SK-N-SH (cell line): ENCODE measurements at places on chromosomes 7 and 10.

DNA sequence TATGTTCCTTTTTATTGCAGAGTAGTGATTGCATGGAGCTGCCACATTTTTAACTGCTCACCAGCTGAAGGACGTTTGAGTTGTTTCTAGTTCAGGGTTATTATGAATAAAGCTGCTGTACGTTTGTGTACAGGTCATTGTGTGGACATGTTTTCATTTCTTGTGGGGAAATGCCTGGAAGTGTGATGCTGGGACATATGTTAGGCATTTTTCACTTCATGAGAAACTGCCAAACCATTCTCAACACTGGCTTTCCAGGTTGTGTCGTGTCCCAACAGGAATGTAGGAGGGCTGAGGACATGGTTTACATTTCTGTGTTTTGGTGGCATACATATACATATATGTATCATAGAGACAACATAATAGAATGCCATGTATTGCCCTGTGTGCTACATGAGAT is 73.0 kb downstream of the NEURL1 start:
- DNase-seq, result no peak

DNA sequence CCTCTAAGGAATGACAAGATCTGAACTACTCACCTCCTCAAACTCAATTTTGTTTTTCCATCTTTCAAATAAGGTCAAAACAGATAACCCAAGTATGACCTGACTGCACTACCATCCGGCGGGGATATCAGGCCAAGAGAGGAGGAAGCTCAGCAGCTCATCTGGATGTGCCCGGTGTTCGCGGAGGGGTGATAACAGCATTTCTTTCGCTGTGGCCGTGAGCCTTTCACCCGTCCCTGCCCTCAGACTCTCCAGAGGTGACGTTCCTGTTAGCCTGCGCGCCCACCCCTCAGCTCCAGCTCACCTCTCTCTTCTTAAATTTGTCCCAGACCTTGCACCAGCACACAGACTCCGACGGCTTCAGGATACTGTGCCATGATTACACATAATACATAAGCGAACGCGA is 526 bp downstream of the ZNF248 start:
- DNase-seq, result peak; percentile 41

GRCh38 chr7:155216475-155217272 is 81.0 kb upstream of the INSIG1 start:
- DNase-seq, result no peak

DNA sequence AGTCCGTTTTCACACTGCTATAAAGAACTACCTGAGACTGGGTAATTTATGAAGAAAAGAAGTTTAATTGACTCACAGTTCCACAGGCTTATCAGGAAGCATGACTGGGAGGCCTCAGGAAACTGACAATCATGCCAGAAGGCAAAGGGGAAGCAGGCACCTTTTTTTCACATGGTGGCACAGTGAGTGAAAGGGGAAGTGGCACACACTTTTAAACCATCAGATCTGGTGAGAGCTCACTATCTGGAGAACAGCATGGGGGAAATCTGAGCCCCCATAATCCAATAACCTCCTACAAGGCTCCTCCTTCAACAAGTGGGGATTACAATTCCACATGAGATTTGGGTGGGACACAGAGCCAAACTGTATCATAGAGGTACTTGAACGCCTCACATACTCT is 30.0 kb downstream of the AGR3 start:
- DNase-seq, result no peak

DNA sequence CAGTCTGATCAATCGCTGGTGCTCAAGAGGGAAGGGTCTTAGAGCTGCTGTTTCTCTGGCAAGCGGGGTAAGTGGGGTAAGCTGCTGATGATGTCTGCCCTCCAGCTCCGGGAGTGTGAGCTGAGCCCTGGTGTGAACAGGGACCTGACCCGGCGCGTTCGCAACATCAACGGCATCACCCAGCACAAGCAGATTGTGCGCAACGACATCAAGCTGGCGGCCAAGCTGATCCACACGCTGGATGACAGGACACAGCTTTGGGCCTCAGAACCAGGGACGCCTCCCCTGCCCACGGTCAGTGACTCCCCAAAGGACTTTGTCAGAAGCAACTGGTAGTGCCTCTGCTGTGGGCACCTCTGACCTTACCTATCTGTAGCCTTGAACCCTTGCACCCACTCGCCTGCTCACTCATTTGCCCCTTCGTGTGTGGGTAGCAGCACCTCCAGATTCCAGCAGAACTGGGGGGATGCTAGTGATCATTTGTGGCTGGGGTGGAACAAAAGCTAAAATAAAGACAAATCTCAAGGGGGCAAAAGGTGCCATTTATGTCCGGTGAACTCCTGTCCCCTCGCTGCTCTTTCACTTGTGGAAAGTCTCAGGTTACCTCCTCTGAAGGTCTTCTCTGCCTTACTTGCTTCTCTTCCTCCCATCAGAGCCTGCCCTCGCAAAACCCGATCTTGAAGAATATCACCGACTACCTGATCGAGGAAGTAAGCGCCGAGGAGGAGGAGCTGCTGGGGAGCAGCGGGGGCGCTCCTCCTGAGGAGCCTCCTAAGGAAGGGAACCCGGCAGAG is 3.2 kb downstream of the UFSP1 start:
- DNase-seq, result peak; percentile 32

GRCh38 chr10:109282510-109282909 is 640.8 kb downstream of the XPNPEP1 start:
- no peak for DNase-seq

DNA sequence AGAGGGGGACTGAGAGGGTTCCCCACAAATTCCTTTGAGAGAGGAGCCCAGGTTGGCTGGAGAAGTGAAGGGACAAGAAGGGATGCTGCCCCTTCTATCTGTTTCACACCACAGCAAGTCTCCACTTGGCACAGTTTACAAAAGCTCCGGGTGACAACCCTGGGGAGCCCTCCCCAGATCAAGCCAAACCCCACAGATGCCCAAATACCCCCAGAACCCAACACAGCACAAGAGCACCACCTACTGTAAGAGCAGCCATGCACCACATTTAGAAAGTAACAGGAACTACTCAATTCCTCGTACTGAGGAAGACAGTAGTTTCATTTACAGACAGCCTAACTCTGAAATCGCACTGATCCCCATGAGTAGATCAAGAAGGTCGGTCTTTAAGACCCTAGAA is 67.8 kb upstream of the ATP6V0A4 start:
- DNase-seq, result no peak

GRCh38 chr10:72407471-72407870 is 52.8 kb upstream of the DNAJB12 start:
- DNase-seq, result no peak

- no peak for DNase-seq
These were observed 21.3 kb upstream of the TRUB1 start for GRCh38 chr10:114916653-114917052.

DNA sequence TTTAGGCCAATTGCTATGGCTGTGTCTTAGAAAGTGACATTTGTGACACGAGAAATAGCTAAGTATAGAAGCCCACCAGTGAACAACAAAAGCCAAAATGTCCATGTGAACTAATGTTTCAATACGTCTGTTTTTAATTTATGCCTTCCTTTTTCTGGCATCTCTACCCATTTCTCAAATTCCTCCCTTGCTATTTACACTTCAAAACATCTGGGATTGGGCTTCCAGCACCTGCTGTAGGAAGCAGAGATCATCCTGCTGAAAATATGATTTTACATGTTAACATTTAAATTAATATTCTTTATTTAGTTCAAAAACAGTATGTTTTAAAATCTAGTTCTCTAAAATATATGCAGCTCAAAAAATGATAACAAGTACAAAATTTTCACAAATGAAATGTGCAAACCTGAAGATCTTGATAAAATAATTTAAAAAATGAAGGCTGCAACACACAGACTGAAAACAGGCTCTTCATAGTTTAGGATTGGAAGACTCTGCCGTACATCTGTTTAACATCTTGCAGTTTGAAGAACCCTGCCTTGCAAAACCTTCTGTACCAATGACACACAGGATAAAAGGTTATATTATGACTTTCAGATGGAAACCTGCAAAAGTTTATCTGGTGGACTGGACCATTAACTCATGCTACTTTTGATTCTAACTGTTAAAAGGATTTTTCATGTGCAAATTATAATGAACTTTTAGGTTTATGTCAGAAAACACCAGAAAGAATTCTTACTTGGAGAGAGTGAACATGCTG is 408.4 kb downstream of the SUGCT start:
- peak; percentile 25 for DNase-seq

- DNase-seq, result no peak
These were observed 292.5 kb downstream of the CCDC3 start for GRCh38 chr10:12709000-12709401.

DNA sequence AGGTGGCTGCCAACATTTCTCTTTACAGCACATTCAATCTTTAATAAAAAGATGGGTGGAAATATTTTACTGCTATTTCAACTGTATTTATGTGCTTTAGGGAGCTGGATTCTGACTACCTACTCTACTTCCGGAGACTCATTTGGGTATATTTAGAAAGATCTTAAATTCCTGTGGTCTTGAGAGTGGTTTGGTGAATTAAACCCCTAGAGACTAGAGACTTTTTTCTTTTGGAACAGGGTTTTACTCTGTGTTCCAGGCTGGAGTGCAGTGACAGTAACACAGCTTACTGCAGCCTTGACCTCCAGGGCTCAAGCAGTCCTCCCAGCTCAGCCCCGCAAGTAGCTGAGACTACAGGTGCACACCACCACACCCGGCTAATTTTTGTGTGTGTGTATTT is 79.0 kb upstream of the HABP2 start:
- DNase-seq, result no peak

DNA sequence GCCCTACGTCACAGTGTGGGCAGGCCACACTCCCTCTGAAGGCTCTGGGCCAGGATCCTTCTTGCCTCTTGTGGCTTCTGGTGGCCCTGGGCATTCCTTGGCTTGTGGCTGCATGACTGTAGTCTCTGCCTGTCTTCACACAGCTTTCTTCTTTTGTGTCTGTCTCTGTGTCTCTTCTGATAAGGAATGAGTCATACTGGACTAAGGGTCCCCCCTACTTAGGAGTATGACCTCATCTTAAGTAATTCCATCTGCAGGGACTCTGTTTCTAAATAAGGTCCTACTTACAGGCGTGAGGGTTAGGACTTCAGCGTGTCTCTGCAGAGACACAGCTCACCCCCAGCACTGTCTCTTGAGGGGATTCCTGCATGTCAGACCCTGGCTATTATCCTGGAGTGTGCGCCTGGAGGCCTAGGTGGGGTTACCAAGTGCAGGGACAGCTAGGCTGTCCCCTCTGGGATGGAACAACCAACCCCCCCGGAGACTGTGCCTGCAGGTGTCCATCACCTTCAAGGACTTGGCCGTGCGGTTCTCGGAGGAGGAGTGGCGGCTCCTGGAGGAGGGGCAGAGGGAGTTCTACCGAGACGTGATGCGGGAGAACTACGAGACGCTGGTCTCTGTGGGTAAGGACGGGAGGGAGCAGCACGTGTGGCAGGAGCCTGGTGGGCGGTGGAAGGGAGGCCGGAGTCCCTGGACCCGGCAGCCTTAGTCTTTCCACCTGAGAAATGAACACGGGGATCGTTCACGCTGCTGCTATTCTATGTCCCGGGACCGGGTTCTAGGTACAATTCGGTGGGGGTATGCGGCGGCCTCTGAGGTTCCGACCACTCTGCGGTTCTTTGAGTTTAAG is 54.1 kb downstream of the ZNF467 start:
- no peak for DNase-seq

- peak; percentile 94 for DNase-seq
These were observed 15.3 kb upstream of the GPR146 start for GRCh38 chr7:1028775-1029636.

DNA sequence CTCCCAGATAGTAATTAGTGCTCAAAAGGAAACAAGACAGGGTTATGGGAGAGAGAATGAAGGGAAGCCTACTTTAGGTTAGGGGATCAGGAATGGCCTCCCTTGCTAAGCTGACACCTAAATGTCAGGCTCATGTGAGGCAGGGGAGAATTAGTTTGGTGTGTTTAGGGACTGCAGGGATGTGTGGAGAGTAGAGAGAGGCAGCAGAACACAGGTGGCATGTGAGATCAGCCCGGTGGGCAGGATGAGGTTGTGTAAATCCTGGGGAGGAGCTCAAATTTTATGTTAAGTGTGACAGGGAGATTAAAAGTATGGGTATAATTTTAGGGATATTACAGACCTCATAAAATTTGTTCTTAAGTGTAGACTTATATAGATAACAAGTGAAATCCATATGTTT is 56.2 kb upstream of the ZNF438 start:
- no peak for DNase-seq

DNA sequence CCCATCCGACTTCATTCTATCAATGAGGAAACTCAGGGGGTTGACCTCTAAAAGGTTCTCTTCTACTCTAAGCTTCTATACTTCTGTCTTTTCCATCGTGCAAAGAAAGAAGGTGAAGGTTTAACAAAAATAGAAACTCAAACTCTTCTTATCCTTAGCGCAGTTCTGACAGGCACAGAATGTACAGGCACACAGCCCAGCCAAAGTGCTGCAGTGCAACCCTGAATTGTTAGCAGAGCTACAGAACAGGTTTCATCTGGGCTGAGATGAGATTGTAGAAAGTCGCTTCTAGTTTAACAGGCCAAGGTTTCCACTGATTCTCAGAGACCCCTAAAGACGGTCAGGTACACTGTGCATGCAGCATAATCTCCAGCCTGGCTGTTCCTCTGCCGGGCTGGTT is 79.3 kb upstream of the AFAP1L2 start:
- no peak for DNase-seq

- no peak for DNase-seq
These were observed 10.9 kb upstream of the RBP3 start for GRCh38 chr10:47337310-47337709.

GRCh38 chr7:47475880-47476227 is 106.1 kb downstream of the TNS3 start:
- no peak for DNase-seq
